ENCODE measurements at places on chromosomes 3 and 15.

- DNase-seq, result no peak
Measured at GRCh38 chr3:147619921-147620560, 210.9 kb downstream of the ZIC1 start.

- DNase-seq, result no peak
Measured at GRCh38 chr15:100775581-100776185, 103.9 kb upstream of the ALDH1A3 start.

DNA sequence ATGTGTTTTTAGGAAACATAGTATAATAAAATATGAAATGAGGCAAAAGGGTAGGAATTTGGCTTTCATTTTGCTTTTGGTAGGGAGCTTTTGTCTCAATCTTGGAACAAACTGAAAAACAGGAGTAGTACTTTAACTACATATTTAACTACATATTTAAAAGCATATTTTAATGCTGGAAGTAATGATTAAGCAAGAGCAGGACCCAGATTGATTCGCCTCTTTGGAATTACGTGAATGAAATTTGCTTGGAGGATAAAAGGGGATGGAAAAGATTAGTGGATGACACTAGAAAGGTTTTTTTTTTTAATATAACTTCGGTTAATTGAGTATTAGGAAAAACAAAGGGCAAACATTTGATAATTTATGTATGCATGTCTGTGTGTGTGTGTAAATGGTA is 11.2 kb upstream of the TMEM212 start:
- DNase-seq, result no peak

GRCh38 chr15:82789491-82789890 is 16.4 kb downstream of the FSD2 start:
- no peak for DNase-seq

DNA sequence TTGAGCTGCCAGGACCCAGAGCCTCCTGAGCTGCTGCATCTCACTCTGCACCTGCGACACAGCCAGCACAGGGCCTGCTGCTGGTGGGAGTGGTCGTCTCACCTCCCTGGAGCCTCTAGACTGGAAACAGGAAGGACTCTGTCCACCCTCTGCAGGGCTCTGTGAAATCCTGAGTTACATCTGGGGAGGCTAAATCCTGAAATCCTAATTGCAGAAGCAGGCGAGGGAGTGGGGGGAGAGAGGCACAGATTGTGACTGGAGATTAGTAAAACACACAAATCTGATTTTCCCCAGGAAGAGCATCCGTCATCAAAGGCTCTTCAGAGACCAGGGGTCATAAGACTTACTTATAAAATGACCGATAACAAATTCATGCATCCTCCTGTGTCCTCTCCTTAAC is 31.6 kb upstream of the GABRG3 start:
- DNase-seq, result no peak

GRCh38 chr3:45480218-45480617 is 91.8 kb downstream of the LARS2 start:
- no peak for DNase-seq
